Stimulated activated CD4-positive, alpha-beta T cell treated with anti-CD3 and anti-CD28 coated beads, Interleukin-2, amount 100 ng/mL, for 4 hours (primary cell): ENCODE measurements at places on chromosomes 16 and 17.

DNA sequence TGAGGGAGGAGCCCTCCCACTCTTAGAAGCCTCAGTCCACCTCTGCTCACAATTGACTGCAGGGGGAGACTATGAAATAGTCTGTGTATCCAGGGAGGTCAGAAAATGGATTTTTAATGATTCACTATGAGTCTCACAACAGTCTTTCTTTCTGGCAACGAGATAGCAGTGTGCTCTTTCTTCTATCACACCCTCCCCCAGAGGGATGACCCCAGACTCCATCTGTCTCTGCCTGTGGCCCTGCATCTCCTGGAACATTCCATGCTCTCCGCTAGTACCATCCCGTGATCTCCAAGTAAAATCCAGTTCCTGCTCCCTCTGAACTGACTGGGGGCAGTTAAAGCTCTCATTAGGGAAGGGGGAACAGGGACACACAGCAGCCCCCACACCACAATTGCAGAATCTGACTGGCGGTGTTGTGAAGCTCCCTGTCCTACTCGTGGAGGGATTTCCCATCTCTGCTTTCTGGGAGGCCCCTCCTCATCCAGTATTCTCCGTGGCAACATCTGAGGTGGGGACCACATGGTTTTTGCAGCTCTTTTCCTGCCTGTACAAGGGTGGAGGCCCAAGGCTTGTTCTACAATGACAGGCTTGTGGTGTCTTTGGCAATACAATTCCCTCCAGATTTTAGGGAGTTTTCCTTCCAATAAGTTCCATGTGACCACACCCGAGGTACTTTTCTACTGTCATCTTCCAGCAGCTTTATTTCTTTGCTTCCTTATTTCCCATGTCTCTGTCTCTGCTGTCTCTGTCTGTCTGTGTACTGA lies 19.4 kb downstream of the NATD1 start:
- DNase-seq = no peak

- no peak for DNase-seq
Measured at GRCh38 chr17:38456031-38456815, 28.0 kb downstream of the ARHGAP23 start.

DNA sequence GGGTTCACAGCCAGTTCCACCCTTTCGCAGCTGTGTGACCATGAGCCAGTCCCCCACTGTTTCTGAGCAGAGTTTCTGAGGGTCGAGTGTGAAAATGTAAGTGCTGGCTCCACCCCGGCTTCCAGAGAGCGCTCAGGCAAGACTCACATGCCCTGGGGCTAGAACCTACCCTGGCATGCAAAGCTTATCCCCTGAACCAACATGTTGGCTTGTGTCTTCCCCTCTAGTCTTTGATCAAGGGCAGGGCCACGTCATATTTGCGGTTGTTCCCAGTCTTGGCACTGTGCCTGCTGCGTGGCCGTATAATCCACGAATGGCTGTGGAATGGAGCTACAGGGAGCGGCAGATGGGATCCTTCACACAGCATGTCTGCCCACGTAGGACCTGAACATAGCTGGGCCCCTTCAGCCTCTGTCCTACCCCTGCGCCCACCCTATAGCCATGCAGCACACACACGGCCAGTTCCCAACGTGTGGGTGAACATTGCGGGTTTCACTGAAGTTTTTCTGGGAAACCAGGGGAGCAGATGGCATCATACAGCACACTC lies 84.8 kb downstream of the MRM1 start:
- DNase-seq = no peak

DNA sequence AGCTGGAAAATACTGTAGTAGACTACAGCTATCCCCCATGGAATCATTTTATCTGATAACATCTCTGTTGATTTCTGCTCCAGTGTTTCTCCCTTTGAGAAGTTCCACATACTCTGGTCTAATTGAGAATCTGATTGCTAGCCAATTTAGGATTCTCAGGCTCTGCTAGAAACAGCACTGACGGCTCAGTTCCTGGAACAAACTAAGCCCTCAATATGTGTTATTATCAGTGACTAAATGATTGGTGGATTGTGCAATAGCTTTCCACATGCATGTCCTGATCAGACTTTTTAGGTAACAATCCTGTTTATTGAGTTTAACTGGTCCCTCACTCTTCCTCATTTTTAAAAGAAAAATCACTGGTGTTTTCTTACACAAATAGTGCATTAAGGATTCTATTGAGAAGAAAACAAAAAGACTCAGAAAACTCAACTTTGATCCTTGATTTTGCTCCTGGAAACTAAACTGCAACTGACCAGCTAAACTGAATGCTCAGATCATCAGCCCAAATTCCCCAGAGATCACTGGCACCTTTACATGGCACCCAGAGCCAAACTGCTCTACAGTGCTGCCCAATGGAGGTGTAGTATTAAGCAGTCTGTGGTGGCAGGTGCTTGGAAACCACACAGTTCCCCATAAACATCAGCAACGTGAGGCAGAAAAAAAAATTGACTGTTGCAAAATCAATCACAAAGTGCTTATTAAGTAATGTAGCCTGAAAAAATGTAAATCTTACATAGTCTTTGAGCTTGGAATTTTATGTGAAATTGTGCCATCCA lies 423.7 kb downstream of the TOX3 start:
- no peak for DNase-seq

- DNase-seq = no peak
Measured at GRCh38 chr16:89147085-89147817, 24.3 kb upstream of the CDH15 start.

GRCh38 chr17:5210614-5211252 lies 19.1 kb upstream of the ZNF594 start:
- no peak for DNase-seq

DNA sequence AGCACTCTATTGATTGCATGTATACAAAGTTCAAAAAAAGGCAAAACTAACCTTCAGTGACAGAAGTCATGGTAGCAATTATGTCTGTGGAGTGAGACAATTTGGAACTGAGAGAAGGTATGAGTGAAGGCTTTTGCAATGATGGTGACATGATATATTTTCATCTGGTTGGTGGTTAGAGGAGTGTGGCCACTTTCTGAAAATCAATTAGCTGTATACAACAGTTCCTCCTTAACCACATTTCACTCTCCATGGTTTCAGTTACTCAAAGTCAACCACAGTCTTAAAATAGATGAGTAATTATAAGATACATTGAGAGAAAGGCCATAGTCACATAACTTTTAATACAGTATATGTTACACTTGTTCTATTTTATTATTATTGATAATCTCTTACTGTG lies 26.2 kb downstream of the ADAMTS18 start:
- DNase-seq = no peak

DNA sequence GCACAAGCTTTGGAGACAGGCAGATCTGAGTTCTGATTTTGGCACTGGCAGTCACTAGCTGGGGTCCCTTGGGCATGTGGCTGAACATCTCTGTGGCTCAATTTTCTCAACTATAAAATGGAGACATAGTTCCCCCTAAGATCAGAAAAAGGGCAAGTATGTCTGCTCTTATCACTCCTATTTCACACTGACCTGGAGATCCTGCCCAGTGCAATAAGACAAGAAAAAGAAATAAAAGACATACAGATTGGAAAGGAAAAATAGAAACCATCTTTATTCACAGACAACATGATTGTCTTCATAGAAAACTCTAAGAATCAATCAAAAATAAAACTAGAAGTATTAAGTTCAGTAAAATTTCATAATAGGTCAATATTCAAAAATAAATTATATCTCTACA lies 56.0 kb upstream of the LHX1 start:
- DNase-seq = no peak

DNA sequence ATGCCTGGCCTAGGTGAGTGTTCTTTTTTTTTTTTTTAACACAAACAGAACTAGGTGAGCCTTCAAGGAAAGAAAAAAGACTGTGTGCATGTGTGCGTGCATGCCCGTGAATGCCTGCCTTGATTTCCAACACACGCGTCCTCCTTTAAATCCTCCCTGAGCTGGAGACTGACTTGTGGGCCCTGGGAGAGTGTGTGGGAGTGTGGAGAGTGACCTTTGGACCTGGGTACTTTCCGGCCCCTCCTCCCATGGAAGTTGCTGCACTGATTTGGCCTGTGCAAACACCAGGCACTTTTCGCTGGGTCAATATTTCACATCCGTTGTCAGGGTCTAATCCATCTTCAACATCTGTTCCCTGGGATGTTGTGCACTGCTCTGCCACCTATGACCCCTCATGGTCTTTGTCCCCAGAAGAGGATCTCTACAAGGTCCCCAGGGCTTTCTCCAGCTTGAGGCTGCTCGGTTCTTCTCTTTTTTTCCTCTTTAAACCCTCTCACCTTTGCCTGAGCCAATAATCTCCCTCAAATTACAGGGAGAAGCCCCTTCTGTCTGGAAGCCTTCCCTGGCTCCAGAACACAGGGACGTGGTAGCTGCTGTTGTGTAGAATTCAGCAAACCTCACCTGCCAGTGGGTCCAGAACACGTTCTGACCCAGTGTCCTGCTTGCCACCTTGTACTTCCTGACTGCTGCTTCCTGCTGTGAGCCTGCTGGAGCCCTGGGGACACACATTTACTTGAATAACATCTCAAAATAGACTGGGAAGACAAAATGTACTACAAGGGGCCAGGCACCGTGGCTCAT lies 20.8 kb upstream of the ATP5MC1 start:
- DNase-seq = no peak

DNA sequence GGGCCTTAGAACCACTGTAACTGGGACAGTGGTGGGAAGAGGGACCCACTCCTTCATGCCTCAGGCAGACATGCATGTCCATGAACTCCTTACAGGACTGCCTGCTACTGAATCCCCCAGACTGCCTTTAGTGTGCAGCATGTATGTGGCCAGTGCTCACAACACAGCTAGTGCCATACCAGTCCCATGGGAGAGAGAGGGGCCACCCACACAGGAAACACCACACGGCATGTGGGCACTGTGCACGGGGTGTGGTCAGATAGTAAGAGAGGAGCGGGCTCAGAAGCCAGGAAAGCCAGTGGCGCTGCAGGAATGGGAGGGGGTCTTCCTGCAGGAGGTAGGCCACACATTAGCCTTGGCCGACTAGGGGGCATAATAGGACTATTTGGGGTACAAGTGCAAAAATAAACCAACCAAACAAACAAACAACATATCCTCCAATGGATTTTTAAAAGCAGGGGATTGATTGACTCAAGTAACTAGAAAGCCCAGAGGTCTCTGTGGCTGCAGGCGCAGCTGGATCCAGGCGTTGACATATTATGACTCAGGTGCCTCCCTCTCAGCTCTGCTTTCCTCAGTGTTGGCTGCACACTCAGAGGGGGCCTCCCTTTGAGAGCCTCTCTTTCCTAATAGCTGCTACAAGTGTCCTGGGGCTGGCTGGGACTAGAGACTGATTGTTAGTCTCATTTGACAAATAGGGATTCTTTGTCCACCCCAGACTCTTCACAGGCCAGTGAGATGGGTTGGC lies 104.4 kb downstream of the AMFR start:
- DNase-seq = no peak

DNA sequence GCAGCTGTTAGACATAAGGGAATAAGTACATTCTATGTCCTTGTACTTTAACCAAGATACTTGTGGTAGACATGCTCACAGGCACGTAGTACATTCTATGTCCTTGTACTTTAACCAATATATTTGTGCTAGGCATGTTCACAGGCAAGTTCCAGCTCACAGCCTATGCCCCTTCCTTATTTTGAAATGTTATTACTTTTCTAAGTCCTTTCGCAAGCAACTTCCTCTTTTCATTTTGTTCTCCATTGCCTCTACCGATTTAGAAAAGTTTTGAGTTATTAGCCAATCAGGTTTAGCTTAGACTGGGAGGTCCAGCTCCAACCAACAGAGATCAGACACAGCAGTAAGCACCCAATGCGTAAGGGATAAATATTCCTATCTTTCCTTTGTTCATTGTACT lies 60.1 kb upstream of the NUDT7 start:
- no peak for DNase-seq

DNA sequence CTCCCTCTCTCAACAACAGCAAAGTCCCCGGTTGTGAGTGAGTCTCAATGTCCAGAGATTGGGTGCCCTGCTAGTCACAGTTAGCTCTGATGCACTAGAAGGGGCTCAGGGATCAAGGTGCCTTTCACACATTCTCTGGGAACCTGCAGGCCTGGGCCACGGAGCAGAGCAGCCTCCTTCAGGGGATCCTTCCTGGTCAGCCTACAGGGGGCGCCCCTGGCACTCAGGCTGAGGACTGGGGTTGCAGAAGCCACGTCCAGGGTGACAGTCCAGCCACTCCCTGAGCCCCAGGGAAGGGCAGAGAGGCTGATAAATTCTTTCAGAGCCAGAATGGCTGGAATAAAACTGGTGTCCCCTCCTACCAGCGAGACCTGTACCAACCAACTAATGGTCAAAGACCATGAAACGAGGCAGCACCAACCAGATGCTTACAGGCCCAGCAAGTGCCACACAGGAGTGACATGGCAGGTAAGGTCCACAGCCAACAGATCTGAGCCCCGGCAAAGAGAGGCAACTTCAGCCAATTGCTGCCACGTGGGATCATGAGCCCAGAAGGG lies 43.5 kb downstream of the ST3GAL2 start:
- DNase-seq = peak; percentile 36

GRCh38 chr16:84005391-84005790 lies 37.2 kb downstream of the SLC38A8 start:
- DNase-seq = no peak

- no peak for DNase-seq
Measured at GRCh38 chr17:31248986-31249834, 47.8 kb downstream of the OMG start.

DNA sequence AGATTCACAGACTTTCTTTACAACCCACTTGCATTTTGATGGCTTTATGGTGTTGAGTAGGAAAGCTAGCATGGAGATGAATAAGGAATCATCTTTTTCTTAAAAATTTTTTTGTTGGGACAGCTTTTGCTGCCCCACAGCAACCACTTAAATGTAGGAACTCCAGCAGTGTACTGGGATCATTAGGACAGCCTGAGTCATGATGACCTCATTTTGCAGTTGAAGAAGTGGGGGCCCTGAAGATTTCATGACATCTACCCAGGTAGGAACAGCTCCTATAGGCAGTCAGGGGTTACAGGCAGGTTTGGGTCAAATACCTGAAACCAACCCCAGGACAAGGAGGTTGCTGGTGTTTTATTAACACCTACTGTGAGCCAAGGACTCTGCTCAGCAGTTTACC lies 2.1 kb downstream of the METTL22 start:
- no peak for DNase-seq

GRCh38 chr16:81717662-81718189 lies 61.4 kb upstream of the PLCG2 start:
- DNase-seq = no peak

- no peak for DNase-seq
Measured at GRCh38 chr17:40833882-40834281, 11.5 kb upstream of the KRT10 start.

- no peak for DNase-seq
Measured at GRCh38 chr16:105521-105920, 27.5 kb downstream of the MPG start.

- no peak for DNase-seq
Measured at GRCh38 chr16:57906382-57907316, 64.3 kb downstream of the CNGB1 start.

DNA sequence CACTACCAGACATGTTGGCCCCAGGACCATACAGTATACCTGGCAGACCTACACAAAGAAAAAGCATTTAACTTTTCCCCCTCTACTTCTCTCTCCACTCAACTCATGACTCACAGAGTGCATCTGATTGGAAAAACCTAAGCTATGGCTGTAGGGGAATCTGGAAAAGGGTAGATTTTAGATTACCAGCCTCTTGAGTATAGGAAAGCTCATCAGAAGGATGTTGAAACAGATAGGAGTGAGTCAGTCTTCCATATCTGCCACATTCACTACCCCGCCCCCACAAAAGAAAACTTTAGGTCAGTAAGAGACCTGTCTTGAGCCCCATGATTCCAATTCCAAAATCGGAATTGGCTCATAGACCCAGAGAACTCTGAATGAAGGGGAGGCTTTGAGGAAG lies 12.3 kb downstream of the KRT9 start:
- no peak for DNase-seq
